ENCODE measurements at places on chromosomes 1 and 21. TPM values are rescaled to one million over a fixed set of nuclear protein-coding genes. Genes with fewer than 3 reads are reported as not detected.

EXO1 gene
- 6.3 TPM for total RNA-seq

CD1B gene
- not detected for total RNA-seq

DAB1 gene
- under 0.01 TPM for total RNA-seq

FCRL1 gene
- total RNA-seq: not detected

UBXN10 gene
- total RNA-seq: not detected

Measured in aortic smooth muscle cell (primary cell).